ENCODE measurements at places on chromosomes 7 and 10.
A peak's percentile ranks its signal among the peaks of the same experiment; 100 is the strongest.

DNA sequence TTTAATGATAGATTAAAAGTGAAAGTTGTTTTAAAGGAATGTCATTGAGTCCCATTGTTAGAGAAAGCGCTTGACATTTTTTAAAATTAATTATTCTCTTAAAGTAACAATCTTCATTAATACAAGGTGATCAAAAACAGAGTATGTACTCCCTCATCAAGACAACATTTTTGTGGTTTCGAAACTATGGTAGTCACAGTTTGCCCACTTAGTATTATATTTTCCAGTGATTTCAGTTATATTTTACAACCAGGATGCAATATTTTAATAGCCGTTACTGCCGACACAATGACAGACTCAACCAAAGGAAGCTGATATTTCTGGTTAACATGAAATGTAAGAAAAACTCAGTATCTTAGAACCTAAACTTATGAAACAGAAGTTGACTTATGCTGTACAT lies 31.3 kb downstream of the MKX start:
- DNase-seq, result no peak

- DNase-seq, result no peak
Observed at GRCh38 chr7:157850481-157851444, 514.0 kb downstream of the DNAJB6 start.

DNA sequence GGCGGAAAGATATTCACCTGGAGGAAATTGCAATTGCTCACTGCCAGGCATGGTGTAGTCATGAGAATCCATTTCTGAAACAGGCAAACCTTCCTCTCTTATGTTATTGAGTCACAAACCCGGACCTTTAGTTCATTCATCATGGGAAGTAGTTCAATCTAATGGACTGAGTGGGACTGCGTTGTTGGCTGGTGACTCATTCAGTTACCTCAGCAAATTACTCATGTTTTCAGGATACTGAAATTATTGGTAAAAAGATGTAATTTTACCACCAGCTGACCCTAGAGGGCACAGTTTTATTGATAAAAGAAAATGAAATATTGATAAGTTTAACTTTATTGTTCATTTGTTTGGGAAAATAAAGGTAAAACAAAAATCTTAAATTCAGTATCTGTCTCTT lies 1194.4 kb upstream of the SORCS1 start:
- no peak for DNase-seq

GRCh38 chr10:21584834-21585530 lies 51.0 kb downstream of the MLLT10 start:
- no peak for DNase-seq

GRCh38 chr7:99040104-99040958 lies 103.6 kb downstream of the SMURF1 start:
- peak; percentile 90 for DNase-seq

GRCh38 chr10:65622608-65623007 lies 1303.2 kb upstream of the LRRTM3 start:
- DNase-seq, result no peak

GRCh38 chr7:135414850-135415439 lies 95.0 kb downstream of the CNOT4 start:
- no peak for DNase-seq

- DNase-seq, result no peak
Observed at GRCh38 chr10:68239596-68240150, 7.8 kb upstream of the ATOH7 start.

DNA sequence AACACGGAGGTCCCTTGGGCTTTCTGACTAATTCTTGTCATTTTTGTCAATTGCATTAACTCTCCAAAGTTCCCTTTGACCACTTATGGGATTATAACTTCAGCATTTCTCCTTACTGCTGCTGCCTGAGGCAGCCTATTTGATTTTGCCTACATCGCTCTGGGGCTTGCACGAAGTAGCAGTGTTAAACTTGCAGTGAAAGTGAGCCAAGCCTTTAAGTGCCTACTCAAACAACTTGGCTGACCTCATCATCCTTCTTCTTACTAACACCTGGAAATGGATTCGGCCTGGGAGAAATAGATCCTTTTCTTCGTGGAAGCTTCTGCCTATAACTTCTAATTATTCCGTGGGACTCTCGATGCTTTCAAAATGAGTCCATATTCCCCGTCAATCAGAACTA lies 76.6 kb downstream of the DGKB start:
- no peak for DNase-seq

GRCh38 chr7:50641442-50642405 lies 76.5 kb upstream of the DDC start:
- DNase-seq, result no peak

DNA sequence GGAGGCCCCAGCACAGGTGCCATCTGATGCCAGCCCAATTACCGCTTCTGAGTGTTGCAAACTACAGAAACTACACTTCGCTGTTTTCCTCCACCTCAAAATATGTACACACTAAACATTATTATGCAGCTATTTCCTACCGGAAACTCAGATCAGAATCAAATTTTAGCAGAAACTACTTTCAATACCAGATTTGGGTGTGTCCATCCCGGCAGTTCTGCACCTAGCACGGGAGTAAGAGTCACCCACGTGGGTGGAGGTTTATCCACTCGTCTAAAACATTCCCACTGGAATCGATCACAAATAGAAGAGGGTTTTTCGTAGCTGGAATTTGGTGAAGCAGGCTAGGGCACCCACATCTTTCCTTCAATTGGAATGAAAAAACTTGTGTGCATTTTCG lies 214.4 kb upstream of the PRKCQ start:
- DNase-seq, result no peak

- DNase-seq, result no peak
Observed at GRCh38 chr10:122931088-122931906, 20.9 kb downstream of the FAM24A start.

GRCh38 chr7:47204709-47205108 lies 377.2 kb downstream of the TNS3 start:
- no peak for DNase-seq

GRCh38 chr7:42843205-42843800 lies 68.6 kb downstream of the C7orf25 start:
- peak; percentile 46 for DNase-seq

- DNase-seq, result no peak
Observed at GRCh38 chr7:124364283-124364682, 331.4 kb upstream of the TMEM229A start.

- peak; percentile 68 for DNase-seq
Observed at GRCh38 chr10:11530806-11531205, 80.6 kb downstream of the USP6NL start.

- DNase-seq, result no peak
Observed at GRCh38 chr10:28343987-28344895, 41.4 kb upstream of the MPP7 start.

GRCh38 chr10:51244748-51245490 lies 170.6 kb downstream of the PRKG1 start:
- DNase-seq, result peak; percentile 23

- no peak for DNase-seq
Observed at GRCh38 chr7:135716677-135717238, 11.2 kb downstream of the SLC13A4 start.

- no peak for DNase-seq
Observed at GRCh38 chr7:2200584-2200980, 32.2 kb downstream of the MAD1L1 start.

- DNase-seq, result no peak
Observed at GRCh38 chr10:102438374-102438773, 6.0 kb upstream of the CUEDC2 start.

DNA sequence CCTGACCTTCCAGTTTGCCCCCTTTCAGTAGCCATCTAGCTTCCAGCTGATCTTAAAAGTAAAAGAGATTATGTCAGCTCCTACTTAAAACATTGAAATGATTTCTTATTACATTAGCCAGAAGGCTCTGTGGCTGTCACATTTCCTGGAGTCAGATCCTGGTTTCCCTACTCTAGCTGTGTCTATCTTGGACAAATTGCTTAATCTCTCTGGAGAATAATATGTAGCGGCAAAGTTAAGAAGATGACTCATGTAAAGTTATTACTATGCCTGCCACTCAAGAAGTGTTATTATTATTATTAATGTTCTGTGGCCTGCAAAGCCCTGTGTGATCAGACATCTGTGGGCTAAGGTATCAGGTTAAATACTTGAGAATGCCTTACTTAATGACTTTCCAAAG lies 107.2 kb downstream of the RUNDC3B start:
- DNase-seq, result no peak

- DNase-seq, result no peak
Observed at GRCh38 chr10:102649797-102650654, 5.7 kb downstream of the TRIM8 start.

- DNase-seq, result no peak
Observed at GRCh38 chr10:85916286-85916685, 450.3 kb downstream of the GRID1 start.

DNA sequence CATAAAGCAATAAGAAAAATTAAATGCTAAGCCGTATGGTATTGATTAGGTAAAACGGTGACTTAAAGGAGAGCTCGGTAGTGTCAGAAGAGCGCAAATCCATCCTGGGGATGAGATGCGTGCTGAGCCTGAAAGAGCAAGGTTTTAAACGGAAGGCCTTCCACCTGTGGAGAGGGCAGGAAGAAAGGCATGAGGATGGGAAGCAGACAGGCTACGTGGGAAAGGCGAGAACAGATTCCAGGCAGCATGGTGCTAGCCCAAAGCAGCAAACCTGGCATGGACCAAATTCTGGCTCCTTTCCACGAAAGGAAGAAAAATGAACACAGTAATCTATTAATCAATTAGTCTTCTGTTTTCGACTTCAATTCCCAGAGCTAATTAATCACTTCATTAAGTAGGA lies 103.5 kb downstream of the HIPK2 start:
- no peak for DNase-seq

- DNase-seq, result no peak
Observed at GRCh38 chr10:61219696-61220095, 233.5 kb downstream of the TMEM26 start.

GRCh38 chr10:23345861-23346260 lies 1.3 kb upstream of the C10orf67 start:
- DNase-seq, result no peak

DNA sequence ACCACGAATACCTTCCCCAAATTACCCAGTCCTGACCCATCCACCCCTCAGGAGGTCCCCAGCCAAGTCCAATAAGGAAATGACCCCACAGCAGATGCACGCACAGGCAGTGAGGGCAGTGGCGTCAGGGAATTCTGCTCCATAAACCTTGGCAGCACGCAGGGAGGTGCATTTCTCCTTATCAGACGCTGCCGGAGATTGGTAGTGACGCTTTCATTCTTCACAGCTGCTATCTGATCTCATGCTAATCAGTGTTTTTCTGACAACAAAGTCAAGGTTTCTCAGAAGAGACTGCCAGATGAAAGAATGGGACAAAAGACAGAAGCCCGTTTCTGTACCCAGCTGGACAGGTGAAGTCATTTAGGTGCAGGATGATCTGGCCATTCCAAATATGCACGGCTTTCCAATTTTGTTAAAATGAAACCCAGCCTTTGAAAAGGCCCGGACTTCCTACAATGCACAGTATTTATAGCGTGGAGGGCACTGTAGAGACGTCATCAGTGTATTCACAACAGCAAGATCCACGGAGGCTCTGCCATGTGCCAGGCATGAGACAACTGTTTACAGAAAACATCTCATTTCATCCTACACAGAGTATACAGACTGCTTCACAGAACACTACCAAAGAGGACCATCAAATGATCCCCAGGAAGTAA lies 35.3 kb downstream of the DIP2C start:
- DNase-seq, result no peak

GRCh38 chr10:70057306-70057705 lies 4.7 kb downstream of the MACROH2A2 start:
- DNase-seq, result no peak

GRCh38 chr10:67808704-67809103 lies 29.3 kb downstream of the DNAJC12 start:
- no peak for DNase-seq

DNA sequence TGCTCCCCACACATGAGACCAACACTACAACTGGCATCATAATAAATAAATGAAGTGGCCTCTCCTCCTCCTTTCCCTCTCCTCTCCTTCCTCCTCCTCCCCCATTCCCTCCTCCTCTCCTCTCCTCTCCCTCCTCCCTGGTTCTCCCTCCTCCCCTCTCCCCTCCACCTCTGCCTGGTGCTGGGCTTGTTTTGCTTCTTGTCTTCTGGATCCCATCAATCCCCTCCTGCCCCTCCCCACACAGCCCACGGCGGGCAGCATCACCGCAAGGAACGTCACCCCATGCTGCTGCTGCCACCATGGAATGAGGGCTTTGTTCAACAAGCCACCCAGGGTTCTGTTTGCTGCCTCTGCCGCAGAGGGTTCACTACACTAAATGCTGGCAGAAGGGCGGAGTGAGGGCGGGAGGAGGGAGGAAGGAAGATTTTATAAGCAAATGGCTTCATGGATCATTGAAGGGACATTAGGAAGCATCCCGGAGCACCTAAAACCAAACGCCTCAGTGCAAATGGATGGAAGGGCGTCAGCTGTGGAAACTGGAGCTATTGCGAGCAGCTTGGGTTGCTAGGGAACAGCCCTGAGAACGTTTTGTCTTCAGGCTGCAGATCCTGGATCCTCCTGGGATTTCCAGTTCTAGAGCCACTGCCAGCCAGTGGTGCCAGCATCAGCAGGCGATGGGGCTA lies 379.7 kb upstream of the ZMIZ1 start:
- peak; percentile 48 for DNase-seq

DNA sequence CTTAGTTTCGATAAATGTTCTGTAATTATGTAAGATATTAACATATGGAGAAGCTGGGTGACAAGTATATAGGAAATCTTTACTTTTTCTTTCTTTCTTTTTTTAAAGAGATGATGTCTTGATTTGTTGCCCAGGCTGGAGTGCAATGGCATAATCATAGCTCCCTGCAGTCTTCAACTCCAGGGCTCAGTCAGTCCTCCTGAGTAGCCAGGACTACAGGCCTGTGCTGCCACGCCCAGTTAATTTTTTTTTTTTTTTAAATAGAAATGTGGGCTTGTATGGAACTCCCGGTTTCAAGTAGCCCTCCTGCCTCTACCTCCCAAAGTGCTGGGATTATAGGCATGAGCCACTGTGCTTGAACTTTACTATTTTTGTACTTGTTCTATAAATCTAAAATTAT lies 111.7 kb downstream of the POLL start:
- no peak for DNase-seq

Measured in left lung (tissue), 14 donors.